ENCODE measurements at places on chromosomes 4 and X.

DNA sequence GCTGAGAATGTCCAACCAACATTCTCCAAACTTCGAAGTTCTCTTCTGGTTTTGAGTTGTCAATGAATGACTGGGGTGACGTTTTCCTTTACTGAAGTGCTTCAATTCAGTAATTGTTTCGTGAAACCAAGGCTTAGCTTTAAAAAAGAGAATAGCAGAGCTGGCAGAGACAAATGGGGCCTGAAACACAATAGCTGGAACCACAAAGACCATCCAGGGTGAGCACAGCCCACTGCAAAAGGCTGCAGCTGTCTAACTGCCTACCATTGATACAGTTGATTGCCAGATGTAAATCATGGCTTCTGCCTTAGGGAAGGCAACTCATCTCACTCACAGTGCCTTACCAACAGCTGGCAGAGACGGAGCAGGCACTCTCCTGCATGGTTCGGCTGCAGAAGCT, 78.7 kb upstream of the ZNF518B start:
- no peak for DNase-seq

- DNase-seq, result no peak
Measured at GRCh38 chr4:7322166-7322991, 112.4 kb downstream of the PSAPL1 start.

DNA sequence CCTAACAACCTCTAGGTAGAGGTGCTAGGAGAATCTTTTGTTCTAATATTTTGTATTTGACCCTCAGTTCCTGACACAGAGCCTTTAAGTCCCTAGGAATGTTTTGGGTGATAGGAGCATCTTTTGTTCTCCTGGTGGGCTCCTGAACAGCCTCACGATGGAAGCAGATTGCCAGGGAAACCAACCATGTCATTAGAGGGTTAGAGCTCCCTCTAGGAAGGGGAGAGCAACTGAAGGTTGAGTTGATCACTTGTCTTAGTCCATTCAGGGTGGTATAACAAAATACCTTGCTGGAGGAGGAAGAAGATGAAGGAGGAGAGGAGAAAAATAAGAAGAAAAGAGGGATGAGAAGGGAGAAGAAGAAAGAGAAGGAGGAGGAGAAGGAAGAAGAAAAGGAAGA, 9.2 kb downstream of the VCX start:
- DNase-seq, result no peak

DNA sequence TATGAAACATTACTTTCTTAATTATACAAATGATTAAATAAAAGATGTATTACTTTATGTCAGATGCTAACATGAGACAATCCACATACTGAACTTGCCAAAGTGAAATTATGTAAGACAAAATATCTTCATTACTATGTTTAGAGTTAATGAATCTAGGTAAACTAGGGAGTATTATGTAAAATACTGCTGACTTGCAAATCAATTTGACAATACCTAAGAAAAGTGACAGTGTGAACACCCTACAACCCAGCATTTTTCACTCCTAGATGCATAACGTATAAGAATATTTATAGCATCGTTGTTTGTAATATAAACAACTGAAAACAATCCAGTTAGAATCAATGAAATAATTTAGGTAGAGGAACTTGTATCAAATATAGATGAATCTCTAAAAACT, 546.3 kb downstream of the MAGEB5 start:
- DNase-seq, result no peak

DNA sequence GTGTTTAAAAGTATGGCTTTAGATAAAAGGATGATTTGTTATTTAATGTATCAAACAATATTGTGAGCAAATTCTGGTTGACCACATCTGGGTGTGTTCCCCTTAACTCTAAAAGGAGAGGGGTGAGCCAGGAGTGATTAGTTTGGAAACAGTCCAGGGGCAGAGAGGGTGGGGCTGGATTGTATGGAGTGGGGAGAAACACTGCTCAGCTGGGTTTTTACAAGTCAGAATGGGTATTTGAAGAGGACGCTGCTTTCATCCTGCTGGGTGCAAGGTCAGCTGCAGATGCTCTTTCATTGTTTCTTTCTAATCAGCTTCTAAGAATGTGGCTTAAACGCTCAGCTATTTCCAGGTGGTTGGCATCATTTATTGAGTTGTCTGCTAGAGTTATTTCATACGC, 82.8 kb upstream of the LIMCH1 start:
- DNase-seq, result no peak

GRCh38 chrX:68896581-68896980, 67.8 kb downstream of the EFNB1 start:
- DNase-seq, result no peak

DNA sequence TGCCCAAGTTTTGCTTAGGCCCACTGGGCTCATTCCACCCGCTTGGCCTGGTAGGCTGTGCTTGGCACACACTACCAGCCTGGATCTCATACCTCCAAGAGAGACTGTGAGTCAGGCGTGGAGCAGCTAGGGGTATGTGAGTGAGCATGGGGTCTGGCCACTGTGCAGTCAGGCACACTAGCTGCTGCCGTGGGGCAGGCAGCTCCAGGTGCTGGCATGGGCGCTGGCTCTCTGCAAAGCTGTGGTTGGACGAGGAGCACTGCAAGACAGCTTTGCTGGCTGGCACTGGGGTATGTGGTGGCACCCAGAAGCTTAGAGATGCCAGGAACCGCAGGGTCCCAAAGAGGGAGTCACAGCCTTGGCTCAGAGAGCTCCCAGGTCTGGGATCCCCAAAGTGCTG, 377.8 kb downstream of the KCTD8 start:
- DNase-seq, result no peak

GRCh38 chr4:14168919-14169318, 541.4 kb upstream of the BOD1L1 start:
- DNase-seq, result no peak

DNA sequence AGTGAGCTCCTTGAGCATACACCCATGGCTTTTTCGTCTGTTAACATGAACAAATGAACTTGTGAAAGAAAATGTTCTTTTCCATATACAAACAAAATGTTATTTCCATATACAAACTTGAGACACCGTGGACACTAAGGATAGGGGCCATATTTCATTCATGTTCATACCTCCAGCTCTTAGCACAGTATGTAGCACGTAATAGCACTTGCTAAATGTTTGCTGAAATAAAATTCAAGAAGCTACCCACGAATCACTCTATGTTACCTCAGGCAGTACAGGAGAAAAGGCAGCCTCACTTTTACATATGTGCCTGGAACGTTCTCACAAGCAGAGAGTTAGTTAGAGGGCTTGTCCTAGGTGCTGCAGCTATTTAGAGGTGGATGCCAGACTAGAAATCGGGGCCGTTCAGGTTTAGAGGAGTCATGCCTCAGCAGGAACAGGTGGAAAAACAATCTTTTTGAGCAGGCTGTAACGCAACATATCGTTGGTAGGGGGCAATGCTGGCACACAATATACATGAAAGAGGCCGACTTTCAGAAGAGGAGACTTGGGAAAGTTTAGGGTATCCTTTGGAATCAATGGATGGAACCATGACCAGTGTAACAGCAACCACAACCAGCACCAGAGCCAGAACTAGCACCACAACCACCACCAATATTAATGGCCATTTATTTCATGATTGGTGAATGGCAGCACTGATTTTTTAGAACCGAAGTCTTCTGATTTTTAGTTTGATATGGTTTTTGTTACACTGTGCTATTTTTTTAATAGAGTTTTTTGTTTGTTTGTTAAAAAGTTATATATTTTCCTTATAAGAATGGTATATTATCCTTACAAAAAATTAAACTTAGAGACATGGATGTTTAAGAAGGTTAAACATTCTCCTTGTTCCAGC, 14.8 kb upstream of the PAQR3 start:
- no peak for DNase-seq

GRCh38 chrX:154652311-154653047, 900 bp downstream of the CTAG2 start:
- DNase-seq, result no peak
